NCI-H226 (cell line): ENCODE measurements at places on chromosomes 6 and 20.

DNA sequence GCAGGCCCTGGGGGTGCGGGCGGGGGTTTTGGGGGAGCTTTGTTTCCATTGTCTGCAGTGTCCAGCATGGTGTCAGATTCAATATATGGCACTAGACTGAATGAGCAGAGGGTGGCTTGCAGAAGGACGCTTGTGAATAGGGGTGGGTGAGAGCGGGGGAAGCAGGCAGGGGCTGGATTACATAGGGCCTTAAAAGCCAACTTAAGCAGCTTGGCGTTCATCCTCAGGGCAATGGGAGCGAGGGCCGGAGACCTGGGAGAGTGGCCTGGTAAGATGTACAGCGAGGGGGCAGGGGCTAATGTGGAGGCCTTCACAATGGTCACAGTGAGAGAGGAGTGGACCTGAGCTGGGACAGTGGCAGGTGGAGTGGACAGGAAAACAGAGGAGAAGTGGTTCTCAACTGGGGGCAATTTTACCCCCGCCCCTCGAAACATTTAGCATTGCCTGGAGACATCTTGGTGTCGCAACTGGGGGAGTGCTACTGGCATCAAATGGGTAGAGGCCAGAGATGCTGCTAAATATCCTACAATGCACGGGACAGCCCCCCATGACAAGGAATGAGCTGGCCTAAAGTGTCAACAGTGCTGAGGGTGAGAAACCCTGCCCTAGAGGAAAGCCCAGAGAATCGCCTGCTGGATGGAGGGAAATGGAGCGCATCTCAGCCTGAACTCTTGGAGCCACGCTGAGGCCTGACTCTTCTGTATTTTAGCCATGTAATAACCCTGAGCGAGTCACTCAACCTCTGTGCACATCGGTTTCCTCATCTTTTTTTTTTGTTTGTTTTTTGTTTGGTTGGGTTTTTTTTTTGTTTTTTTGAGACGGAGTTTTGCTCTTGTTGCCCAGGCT lies 15.1 kb upstream of the BAK1 start:
- DNase-seq, result no peak

DNA sequence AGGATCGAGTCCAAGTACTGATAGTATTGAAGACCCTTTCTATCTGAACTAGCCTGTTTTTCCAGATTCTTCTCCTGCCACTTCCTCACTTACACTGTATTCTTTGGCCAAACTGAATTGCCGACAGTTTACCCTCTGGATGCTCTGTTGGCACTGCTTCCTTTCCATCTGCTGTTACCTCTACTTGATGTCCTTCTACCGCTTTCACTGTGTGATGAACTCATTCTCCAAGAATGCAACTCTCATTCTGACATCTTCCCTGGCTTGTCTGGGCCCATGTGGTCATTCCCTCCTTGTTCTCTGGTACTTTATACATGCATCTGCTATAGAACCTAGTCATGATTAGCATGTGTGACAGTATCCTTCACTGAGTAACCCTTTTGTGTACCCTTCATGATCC lies 16.3 kb downstream of the RPRD1B start:
- peak; percentile 79 for DNase-seq

DNA sequence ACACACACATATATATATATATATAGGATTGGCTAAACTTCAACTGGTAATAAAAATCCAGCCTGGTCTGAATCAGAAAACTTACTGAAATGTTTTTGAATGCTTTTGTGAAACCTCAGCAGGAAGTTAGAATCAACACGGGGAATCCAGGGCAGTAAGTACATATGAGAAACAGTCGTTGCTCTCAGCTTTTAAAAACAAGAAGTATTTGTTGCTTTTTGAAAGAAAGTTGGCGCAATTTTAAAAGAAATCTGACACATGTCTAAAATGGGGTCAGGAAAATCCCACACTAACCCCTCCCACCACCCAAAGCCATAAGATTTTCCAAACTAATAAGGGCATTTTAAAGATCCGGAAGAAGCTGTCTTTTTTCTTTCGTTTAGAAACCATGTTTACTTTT lies 11.5 kb upstream of the CCDC170 start:
- DNase-seq, result no peak

DNA sequence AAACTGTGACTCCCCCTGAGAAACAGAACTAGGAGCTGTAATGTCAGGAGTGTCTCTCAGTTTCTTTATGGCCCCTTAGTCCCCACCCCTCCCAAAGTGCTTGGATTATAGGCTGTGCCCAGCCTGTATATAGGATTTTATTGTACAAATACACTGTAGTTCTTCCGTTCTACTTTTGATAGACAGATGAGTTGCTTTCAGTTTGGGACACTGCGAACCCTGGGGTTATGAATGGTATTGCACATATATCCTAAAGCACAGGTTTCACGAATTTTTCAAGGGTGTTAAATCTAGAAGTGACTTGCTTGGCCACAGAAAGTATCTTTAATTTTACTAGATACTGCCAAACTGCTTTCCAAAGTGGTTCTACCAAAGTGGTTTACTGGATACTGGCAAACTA lies 152.9 kb upstream of the ATXN1 start:
- DNase-seq, result no peak

DNA sequence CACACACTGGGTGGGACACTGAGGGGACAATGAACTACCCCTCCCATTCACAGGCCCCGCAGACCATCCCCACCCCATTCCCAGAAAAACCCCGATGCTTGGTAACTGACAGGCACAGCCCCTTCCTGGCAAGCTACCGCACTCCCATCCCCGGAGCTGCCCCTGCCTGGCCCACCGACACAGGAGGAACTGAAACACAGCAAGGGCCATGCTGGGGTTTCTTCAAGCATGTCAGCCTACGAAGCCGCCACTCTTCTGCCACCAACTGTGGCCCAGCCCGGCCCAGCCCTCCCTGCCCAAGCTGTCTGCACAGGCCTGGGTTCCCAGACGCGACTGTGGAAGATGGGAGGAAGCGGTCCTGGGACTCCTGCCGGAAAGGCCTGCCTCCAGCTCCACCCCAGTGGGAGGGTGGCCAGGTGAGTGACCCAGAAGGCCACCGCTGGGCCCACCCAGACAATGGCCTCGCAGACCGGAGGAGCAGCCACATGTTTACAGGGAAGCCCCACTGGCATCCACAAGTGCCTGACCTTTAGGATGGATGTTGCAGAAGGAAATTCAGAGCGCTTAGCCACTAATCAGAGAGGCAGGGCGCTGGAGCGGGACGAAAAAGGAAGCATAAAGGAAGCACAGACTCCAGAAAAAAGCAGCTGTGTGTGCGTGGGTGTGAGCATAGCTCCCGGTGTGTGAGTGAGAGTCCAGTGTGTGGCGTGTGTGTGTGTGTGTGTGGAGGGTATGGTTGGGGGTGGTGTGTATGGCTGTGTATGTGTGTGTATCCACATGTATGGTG lies 91.6 kb downstream of the PRND start:
- no peak for DNase-seq

DNA sequence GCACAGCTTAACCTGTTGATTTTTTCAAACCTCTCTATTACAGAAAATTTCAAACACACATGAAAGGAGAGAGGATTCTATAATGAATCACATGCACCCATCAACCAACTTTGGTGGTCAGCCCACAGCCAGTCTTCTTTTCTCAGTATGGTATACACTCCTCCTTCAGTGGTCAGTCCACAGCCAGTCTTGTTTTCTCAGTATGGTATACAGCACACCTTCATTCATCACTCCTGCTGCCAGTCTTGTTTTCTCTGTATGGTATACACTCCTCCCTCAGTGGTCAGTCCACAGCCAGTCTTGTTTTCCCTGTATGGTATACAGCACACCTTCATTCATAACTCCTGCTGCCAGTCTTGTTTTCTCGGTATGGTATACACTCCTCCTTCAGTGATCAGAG lies 67.8 kb downstream of the SYNDIG1 start:
- no peak for DNase-seq

GRCh38 chr20:7617797-7618196 lies 322.5 kb downstream of the HAO1 start:
- DNase-seq, result no peak

- DNase-seq, result no peak
Observed at GRCh38 chr6:109363753-109364152, 18.5 kb downstream of the CD164 start.

GRCh38 chr20:25421102-25421501 lies 13.6 kb downstream of the GINS1 start:
- DNase-seq, result no peak

- peak; percentile 89 for DNase-seq
Observed at GRCh38 chr6:142326540-142326939, 24.7 kb downstream of the ADGRG6 start.

- DNase-seq, result no peak
Observed at GRCh38 chr20:49104365-49104648, 58.2 kb downstream of the CSE1L start.

GRCh38 chr20:59030911-59031563 lies 1.1 kb downstream of the ATP5F1E start:
- DNase-seq, result no peak

DNA sequence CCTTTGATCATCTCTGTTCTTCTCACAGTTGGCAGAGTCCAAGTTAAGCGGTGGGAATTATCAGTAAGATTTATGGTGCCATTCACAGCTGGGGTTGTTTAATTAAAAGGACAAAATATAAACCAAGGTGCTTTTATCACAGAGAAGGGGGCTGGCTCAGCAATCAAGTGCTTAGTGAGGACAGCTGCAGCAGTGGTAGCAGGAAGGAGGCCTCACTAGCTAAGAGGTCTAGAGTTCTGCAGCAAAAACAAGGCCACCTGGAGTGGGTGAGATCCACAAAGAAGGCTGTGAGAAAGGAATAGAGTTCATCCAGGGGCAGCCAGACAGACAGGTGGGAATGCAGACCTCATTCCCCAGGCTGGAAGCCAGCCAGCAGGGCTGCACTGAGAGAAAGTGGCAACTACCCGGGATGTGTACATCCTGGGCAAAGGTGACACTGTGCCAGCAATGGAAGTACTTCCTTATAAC lies 37.1 kb downstream of the PIGU start:
- no peak for DNase-seq

DNA sequence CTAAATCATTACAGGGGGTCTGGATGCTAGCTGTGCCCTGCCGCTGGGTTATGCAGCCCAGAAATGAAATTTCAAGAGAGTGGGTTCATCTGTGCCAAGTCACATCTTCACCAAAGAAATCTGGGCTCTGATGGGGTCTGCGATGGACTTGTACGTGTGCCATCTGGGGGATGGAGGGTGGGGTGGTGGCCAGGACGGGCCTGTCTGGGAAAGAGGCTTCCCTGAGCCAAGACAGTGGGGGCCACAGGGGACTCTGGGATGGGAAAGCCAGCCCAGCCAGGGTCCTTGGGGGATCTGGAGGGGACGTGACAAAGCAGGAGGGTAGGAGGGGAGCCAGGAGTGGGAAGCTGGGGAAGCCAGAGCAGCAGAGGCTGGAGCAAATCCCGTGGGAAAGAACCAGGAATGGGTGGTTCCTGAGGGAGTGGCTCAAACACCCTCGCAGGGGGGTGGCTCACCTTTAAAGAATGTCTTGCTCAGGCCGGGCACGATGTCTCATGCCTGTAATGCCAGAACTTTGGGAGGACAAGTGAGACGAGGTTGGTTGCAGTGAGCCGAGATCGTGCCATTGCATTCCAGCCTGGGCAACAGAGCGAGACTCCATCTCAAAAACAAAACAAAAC lies 36.3 kb upstream of the SULF2 start:
- peak; percentile 55 for DNase-seq

GRCh38 chr6:161169696-161170095 lies 104.2 kb downstream of the AGPAT4 start:
- no peak for DNase-seq

GRCh38 chr6:26295691-26296555 lies 69.1 kb upstream of the BTN3A2 start:
- peak; percentile 32 for DNase-seq

DNA sequence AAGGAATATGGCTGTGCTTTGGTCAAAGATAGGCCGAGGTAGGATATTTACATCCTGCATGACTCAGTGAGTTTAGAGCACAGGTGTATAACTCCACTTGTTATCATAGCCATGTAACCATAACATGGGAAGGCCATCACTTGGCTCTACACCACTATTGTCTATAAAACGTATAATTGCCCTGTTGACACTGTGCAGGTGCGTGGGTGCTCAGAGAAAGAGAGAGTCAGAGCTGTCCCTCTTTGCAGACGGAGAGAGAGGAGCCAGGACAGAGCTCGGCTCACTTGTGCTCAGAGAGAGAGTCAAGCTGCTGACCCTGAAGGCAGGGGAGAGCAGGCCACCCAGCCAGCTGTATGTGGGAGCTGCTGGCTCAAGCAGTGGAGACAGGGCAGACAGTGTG lies 46.0 kb downstream of the OR2B6 start:
- no peak for DNase-seq

DNA sequence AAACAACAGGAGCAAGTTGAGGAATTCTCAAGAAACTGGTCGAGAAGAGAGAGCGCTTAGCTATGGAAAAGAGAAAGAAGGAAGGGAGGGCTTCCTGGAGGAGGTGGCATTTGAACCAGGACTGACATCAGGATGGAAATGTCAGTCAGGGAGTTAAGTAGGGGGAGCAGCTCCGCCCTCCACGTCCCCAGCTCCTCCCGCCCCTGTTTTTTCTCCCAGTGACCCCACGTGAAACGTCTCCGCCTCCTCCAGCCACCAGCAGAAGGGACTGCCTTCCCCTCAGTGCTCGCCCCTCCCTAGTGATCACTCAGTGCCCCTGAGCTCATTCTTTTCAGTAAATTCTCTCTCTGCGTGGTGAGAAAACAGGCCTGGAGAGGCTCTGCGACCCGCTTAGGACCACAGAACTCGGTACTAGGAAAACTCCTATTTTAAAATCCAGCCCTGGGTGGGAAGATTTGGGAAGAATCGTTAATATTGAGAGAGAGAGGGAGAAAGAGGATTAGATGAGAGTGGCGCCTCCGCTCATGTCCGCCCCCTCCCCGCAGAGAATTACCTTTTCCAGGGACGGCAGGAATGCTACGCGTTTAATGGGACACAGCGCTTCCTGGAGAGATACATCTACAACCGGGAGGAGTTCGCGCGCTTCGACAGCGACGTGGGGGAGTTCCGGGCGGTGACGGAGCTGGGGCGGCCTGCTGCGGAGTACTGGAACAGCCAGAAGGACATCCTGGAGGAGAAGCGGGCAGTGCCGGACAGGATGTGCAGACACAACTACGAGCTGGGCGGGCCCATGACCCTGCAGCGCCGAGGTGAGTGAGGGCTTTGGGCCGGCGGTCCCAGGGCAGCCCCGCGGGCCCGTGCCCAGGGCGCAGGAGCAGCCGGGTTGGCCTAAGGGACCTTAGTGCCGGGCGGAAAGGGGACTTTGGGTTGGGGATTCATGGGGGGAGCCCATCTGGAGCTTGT lies 4.6 kb downstream of the HLA-DPB1 start:
- no peak for DNase-seq

GRCh38 chr6:88013554-88013953 lies 34.1 kb upstream of the SPACA1 start:
- no peak for DNase-seq

DNA sequence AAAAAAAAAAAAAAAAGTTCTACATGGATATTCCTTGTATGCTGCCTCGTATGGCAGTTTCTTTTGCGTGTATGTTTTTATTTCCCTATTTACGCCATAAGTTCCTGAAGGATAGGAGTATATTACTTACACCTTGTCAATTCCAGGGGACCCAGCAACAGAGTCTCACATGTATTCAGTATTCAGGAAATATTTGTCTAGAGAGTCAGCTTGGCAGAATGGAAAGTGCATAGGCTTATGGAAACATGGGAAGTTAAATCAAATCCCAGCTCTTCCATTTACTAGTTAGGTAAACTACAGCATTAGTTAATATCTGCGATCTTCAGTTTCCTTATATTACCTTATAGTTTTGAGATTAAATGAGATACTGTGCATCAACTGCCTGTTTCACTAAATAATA lies 51.1 kb upstream of the SLC22A16 start:
- no peak for DNase-seq
